Stimulated activated CD4-positive, alpha-beta T cell treated with anti-CD3 and anti-CD28 coated beads, Interleukin-2, amount 100 ng/mL, for 24 hours (primary cell): ENCODE measurements at places on chromosomes 2 and 18.

DNA sequence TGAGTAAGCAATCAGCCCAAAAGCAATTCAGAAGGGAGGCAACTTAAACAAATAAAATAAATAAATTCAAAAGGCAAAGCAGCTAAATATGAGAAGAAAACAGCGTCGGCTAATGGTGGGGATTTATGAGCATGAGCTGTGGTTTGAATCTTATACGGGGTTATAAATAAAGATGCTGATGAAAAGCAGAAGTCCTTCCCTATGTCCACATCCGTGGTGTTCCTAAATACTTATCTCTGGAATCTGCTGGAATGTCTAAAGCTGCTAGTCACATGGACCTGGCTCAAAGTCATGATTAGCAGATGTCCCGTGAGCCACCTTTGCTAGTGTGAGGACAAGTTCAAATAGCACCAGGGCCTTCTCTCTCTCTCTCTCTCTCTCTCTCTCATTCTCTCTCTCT is 33.8 kb downstream of the SMIM21 start:
- no peak for DNase-seq

GRCh38 chr18:37889963-37890362 is 324.4 kb upstream of the CELF4 start:
- DNase-seq, result no peak

- DNase-seq, result no peak
Observed at GRCh38 chr18:59623456-59624368, 73.5 kb downstream of the CCBE1 start.

DNA sequence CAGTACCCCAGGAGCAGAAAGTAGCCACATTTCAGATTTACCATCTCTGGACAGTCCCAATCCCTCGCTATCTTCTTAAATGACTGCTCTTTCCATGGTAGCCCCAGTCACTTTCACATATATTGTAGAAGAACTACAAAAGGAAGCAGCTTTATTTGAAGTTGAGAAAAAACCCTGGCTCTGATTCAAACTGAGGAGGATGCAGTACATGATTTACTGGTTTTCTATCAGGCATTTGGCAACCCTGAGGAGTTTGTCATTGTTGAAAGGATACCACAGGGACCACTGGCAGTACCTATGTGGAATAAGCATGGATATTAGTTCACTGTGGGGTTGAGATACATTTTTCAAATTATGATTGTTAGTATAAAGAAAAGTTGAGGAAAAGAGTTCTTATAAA is 640.9 kb upstream of the SETBP1 start:
- no peak for DNase-seq

DNA sequence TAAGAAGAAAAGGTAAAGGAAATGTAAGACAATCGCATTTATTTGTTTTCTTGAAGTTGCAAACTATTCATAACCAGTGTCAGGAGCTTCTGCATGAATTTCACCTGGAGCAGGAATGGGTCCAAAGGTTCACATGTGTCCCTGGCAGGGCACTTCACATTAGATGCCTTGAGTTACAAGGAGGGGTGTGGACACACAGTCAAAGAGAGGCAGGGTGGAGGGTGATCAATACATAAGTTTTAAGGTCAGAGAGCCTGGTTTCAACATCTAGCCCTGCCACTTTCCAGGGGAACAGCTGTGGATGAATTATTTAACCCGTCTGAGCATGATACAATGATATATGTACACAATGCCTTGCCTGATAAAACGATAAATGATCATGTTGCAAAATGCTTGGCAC is 321.4 kb downstream of the CYP26B1 start:
- DNase-seq, result no peak

DNA sequence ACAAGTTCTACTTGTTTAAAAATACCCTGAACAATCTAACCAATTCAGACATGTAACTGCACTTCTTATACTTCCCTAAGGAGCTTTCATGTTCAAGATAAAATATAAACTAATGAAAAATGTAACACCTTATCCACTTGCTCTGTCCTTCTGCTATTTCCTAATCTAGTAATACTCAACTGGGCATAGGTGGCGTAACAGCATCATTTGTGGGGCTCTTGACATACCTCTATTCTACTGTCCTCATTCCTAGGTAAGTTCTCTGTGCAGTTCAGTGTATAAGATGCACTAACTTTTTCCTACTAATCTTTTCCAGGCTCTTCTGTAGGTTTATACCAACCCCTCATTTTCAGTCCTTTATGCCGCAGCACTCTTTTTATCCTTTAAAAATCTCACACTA is 36.7 kb downstream of the PRKD3 start:
- no peak for DNase-seq

DNA sequence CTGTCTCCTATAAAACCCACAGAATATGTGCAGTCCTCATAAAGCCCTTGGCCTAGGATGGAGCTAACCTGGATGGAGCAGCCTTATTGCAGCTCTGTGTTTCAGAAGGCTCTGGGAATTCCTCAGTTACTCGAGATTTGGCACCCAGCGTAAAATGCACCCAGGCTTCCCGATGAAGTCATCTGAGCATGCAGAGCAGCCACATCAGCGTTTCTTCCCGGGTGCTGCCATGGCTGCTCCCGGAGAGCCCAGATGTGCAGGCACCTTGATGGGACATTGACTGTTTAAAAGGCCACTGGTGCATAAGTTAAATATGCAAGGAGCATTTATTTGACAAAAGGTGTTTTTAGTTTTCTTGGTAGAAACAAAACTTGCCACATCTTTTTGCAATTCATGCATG is 115.2 kb downstream of the MBP start:
- no peak for DNase-seq

GRCh38 chr2:240839152-240840143 is 19.4 kb upstream of the KIF1A start:
- DNase-seq, result no peak

GRCh38 chr2:38106405-38107094 is 30.6 kb upstream of the CYP1B1 start:
- no peak for DNase-seq

- DNase-seq, result no peak
Observed at GRCh38 chr2:239917125-239917956, 107.8 kb downstream of the NDUFA10 start.

- no peak for DNase-seq
Observed at GRCh38 chr2:26735097-26735496, 29.0 kb upstream of the SLC35F6 start.

GRCh38 chr2:159832858-159833257 is 34.9 kb upstream of the CD302 start:
- no peak for DNase-seq

GRCh38 chr2:74048147-74048546 is 63.4 kb downstream of the TET3 start:
- DNase-seq, result no peak

GRCh38 chr2:80244905-80245584 is 59.5 kb downstream of the LRRTM1 start:
- DNase-seq, result no peak

DNA sequence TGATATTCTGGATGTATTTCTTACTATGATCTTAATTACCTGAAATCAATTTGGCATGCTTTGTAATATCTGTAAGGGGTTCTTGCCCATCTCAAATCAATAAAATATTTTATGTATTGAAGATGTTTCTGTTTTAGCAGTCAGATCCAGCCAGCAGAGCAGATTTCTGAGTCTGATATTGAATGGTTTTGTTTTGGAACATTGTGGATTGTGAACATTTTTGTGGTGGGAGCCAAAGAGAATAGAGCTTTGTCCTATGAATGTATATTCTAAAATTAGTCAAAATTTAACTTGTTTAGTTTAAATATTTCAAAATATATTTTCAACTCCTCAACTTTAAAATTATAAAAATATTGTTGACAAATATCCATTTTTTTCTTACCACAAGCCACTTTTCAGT is 197.0 kb downstream of the UBE2E3 start:
- DNase-seq, result no peak

GRCh38 chr2:98518101-98518500 is 73.4 kb downstream of the INPP4A start:
- peak; percentile 59 for DNase-seq

GRCh38 chr2:236568068-236568921 is 1.3 kb upstream of the ACKR3 start:
- peak; percentile 43 for DNase-seq

GRCh38 chr2:71462056-71462605 is 8.8 kb downstream of the DYSF start:
- no peak for DNase-seq

GRCh38 chr2:15893689-15894480 is 46.5 kb upstream of the MYCN start:
- no peak for DNase-seq

DNA sequence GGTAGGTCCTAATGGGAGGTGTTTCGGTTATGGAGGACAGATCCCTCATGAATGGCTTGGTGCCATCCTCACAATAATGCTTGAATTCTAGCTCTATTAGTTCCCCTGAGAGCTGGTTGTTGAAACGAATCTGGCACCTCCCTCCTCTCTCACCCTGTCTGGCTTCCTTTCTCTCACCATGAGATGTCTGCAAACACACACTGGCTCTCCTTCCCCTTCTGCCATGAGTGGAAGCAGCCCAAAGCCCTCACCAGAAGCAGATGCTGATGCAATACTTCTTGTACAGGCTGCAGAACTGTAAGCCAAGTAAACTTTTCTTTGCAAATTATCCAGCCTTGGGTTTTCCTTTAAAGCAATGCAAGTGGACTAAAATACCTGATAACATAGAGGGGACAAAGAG is 86.6 kb downstream of the RND3 start:
- no peak for DNase-seq

DNA sequence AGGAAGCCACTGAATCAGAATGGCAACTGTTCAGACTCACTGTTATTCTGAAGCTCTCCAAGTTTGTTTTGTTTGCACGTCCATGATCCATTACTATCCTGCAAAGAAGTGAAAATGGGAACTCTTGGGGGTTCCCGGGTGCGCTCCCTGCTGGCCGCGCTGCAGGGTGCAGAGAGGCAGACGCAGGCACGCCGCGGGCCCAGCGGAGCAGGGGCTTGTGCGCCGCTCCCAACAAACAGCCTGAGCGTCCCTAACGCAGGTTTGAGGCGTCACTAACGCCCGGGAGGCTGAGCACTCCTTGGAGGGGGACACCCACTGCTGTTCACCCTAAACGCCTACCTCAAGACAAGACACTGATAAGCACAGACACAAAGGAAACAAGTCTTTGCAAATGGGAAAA is 14.3 kb upstream of the PIEZO2 start:
- peak; percentile 27 for DNase-seq

DNA sequence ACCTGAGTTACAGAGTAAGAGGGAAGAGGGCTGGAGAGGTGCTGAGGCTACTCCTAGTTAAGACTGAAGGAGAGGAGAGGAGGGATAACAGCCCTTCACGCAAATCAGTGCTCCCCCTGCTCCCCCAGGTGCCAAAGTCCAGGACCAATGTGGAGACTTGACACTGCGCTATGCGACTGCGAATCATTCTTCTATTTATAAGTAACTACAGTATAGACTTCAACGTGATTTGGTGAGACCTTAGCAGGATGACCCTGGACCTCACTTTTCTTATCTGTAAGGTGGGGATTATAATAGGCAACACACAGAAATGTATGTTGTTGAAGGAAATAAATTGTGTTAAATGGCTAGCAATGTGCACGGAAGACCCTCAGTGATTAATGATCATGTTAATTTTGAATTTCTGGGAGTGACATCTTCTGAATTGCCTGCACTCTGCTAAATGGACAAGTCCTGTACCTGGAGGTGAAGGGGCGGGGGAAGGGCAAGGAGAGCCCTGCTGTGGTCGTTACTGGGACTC is 11.0 kb downstream of the EN1 start:
- DNase-seq, result no peak

GRCh38 chr2:128513961-128514283 is 195.3 kb upstream of the HS6ST1 start:
- DNase-seq, result no peak

DNA sequence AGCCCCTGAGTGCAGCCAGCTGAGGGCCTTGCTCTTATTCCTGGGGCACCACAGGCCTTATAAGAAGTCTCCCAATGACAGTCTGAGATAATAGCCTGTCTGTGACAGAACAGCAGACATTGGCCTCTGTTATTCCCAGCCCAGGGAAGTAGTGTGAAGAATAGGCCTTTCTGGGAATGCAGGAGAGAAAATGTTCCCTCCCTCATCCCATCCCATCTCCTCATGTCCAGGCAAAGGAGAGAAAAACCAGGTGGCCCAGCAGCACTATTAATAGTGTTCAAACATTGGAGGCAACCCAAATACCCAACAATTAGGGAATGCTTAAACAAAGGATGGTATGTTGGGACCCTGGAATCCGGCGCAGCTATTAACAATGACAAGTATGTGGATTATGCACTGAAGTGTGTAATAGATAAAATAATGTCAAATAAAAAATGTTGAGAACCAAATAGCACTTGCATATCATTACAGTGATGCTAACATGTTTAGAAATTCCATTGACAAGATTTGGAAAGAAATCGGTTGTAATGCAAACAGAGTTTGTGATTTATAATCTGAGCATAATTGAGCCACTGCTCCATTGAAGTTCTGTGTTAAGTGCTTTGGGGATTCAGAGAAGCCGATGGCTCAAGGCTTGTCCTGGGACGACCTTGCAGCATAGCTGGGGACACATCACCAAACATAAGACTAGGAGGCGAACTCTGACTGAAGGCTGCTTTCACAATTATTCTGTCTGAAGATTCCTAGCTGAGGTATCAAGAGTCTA is 69.3 kb downstream of the LBH start:
- DNase-seq, result no peak

DNA sequence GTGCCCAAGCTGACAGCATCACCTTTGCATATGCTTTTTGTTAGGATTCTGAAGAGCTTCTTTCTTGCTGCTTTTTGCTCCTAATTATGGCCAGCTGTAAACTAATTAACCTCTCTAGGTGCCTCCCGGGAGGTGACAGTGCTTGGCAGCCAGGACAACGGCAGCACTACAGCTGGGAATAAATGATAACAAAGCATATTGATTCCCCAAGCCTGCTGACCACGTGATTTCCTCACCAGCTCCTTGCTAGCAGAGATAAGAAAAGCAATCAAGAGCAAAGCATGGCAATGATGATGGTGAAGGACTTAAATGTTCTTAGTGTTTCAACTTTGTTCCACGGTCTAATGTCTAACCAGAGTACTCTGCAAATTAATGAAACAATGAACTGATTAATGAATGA is 1074.4 kb upstream of the GYPC start:
- no peak for DNase-seq

DNA sequence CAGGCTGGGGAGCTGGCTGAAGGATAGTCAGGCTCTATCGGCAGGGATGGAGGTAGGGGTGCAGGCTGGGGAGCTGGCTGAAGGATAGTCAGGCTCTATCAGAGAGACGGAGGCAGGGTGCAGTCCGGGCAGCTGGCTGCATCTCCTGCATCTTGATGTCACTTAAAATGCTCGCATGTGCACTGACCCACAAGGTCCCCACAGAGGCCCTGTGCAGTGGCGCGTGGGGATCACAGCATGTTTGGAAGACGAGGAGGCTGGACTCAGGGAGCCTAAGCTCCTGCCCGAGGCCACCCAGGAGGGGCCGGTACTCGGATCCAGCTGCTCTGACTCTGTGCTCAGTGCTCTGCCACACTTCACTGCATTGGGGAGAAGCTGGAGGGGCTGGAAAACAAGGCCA is 189.0 kb upstream of the HDAC4 start:
- no peak for DNase-seq
